ENCODE measurements at places on chromosomes 2 and 18.

DNA sequence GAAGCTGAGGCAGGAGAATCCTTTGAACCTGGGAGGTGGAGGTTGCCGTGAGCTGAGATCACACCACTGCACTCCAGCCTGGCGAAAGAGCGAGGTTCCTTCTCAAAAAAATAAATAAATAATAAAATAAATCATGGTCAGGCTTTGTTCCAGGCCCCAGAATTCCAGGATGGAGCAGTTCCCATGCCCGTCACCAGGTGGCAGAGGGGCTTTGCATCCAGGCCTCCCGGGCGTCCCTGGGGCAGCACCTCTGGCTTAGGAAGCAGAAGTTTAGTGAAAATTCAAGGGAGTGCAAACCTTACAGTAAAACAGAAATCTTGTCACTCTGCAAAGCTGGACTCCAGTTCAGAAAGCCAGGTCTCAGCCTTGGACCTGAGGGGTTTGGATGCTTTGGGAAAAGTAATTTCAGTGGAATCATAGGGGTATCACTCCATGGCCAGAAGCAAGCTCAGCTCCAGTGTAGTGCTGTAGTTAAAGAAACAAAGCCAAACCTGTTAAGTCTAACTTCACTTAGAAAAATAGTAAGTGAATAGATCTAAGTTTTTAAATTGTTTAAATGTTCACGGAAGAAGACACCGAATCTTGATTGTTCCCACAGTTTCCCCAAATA, 512.7 kb downstream of the CMPK2 start:
- no peak for DNase-seq

GRCh38 chr2:38163006-38163405, 87.1 kb upstream of the CYP1B1 start:
- peak; percentile 29 for DNase-seq

DNA sequence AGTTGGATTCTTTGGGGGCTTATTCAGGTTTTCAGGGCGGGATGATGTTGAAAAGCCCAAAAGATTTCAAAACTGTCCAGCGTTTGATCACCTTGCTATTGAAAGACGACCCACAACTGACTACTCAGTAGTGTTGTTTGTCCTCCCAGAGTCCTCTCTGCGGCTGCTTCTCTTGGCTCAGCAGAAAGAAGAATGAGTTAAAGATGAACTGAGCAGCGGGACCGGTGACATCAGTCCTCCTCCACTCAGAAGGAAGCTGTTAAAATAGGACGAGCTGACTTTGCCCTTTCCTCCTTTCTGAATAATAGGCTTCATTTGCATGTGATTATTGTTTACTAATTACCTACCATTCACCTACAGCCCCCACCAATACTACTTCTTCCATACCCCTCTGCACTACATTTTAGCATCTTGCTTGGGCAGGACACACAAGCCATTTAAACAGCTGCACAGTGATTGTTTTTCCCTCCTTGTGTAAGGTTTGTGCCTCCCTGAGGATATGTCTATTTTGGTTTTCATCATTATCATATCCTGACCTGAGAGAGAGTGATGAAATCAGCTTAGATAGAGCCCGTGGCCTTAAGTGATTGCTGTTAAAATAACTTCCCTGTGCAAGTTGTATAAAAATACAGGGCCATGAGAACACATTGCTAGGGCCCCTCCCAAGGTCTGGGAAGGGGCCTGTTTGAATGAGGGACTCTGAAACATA, 261.8 kb downstream of the FHOD3 start:
- DNase-seq: no peak

- DNase-seq: no peak
These were observed 102.6 kb downstream of the VSNL1 start for GRCh38 chr2:17643031-17643615.

DNA sequence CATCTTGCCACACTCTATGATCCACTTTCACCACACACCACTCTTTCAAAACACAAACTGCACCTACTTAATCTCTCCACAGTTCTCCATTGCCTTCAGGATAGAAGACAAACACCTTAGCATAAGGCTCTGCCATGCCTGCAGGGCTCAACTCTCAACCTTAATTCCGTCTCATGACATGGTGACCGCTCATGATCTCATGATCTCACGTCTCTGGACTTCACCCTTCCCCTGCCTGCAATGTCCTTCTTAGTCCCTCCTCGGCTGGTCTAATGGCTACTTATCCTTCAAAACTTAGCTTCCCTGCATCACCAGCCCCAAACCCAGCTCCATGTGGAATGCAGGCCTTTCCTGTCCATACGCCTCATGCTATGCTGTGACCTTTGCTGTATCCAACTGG, 85.3 kb downstream of the ACVR1 start:
- DNase-seq: no peak

DNA sequence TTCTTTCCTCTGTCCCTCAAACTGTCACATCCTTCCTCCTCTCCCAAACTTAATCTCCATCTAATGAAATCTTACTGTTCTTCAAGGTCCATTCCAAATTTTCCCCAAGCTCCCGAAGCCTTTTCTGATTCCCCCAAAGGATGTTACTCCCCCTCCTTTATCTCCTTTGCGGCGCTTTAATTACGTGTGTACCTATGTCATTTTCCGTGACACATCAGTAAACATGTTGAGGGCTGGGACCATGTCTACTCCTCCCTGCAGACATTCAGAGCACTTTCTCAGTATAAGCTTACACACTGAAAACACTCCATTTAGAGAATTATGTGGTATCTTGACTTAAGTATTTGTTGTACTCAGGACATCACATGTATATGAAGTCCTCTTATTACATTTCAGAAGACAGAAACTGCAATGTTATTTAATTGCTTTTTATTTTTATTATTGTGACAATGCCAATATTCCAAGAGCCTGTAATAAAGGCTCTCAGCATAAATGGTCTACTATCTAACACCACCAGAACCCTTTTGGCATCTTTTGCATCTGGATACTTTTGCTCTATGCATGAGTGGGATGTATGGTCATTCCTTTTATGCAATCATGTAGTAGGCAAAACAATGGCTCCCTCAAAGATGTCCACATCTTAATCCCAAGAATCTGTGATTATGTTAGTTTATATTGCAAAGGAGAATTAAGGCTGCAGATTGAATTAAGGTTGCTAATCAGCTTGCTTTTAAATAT, 1.8 kb downstream of the NMI start:
- no peak for DNase-seq

All from GM12865 (cell line).